ENCODE measurements at places on chromosomes 16 and 17. TPM values are rescaled to one million over a fixed set of nuclear protein-coding genes. Genes with fewer than 3 reads are reported as not detected.

- H3K27ac ChIP-seq: no peak overlapping the region
- peak overlapping the region; percentile 6 for H3K4me3 ChIP-seq
- H3K27me3 ChIP-seq: peaks cover 28% of the 10 kb centered on the region
- no peak for DNase-seq
Observed at GRCh38 chr16:3188925-3189825, 1.2 kb downstream of the OR1F1 start.

Gene CCDC144A
- 12.5 TPM for total RNA-seq

Gene KRTAP1-5
- total RNA-seq: not detected

Gene WSCD1
- total RNA-seq: 0.27 TPM

DNA sequence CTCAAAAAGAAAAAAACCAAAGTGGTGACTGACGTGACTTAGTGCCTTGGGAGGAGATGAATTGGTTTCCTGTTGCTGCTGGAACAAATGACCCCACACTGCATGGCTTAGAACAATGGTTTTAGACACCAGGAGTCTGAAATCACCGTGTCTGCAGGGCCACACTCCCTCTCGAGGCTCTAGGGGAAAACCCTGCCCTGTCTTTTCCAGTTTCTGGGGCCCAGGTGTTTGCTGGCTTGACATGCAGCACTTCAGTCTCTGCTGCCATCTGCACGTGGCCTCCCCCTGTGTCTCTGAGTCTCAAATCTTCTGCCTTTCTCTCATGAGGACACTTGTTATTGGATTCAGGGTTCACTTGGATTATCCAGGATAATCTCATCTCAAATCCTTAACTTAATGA is 323.8 kb upstream of the TNRC6C start:
- no peak overlapping the region for H3K27ac ChIP-seq
- H3K27me3 ChIP-seq: no peaks in the 10 kb centered on the region
- DNase-seq: peak; percentile 60
- no peak overlapping the region for H3K4me3 ChIP-seq

DNA sequence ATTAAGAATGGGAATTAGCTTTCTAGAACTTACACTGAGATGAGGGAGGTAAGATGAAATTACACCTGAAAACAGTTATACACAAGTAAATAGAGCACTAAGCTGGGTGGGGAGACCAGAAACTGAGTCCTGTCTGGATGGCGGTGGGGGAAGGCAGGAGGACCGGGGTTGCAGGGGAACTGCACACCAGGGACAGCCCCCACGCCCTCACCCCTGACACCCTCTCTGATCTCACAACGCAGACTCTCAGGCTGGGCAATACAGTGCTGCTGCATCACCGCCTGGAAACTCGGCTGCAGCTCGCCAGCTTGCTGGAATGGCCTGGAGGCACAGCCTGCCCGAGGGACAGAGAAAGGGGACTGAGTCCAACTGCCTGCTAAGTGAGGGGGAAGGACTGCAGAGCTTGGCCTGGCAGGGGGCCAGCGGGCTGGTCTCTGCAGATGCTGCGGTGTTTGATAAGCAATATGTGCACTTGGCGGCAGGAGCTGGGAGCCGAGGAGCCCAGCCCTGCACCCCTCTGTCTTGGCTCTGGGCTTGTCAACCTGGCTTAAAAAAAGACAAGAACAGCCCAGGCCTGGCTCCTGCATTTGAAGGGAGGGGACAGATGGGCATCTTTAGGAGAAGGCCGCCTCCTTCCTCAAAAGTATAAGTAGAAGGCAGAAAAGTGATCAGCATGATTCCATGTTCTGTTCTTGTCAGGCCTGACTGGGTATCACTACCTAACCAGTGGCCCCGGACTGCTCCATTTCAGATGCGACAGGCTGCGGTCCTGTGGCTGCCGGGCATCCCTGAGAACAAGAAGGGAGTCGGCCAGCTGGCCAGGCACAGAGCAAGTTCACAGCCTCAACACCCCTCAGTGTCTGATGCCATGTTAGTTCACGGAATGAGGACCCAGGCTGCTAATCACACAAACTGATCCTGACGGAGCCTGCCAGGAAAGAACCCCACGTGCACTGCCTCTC is 30.2 kb downstream of the SPHK1 start:
- no peaks in the 10 kb centered on the region for H3K4me1 ChIP-seq
- H3K27ac ChIP-seq: no peak overlapping the region
- H3K36me3 ChIP-seq: no peaks in the 10 kb centered on the region
- DNase-seq: no peak
- no peak overlapping the region for H3K4me3 ChIP-seq

DNA sequence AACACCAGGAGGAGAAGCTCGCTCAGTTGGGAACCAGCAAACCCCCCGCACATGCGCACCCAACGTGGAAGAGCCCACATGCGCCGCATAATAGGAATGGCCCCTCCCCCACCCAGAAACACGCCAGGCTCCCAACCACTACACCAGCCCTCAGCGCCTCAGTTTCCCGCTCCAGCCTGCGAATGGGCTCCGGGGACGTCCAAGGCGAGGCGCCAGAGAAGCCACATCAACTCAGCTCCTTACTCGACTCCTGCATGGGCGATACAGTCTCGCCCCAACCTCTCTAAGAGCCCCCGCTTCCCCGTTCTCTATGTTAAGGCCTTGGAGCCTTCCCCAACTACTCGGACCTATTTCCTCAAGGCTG is 504 bp downstream of the SRSF1 start:
- H3K27me3 ChIP-seq: no peaks in the 10 kb centered on the region
- H3K4me3 ChIP-seq: peak overlapping the region; percentile 99
- peak; percentile 72 for DNase-seq
- H3K4me1 ChIP-seq: peaks cover 32% of the 10 kb centered on the region

DNA sequence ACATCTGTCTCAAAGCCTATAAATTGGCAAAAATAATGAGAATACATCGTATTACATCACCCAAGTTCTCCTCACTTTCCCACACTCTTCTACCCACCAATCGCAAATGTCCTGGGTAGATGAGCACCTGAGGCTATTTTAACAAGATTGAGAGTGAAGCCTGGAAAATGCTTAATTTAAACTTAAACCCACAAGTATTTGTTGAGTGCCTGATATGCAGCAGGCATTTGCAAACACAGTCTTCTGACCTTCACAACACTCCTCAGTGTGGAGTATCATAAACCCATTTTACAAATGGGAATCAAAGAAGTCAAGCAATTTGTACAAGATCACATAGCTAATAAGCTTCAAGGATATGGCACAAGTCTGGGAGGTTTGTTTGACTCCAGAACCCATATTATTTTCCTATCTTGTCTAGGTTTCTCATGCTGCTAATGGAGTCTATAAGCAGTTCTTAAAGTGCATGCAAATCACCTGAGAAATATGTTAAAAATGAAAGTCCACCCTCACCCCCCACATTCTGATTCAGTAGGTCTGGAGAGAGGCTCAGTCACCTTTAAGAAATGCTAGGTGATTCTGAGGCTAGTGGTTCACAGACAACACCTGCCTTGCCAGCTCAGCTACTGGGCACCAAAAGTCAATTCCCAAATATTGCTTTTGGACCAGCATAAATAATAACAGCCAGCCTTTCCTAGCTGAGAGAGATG is 34.9 kb upstream of the CCL2 start:
- H3K4me3 ChIP-seq: no peak overlapping the region
- no peaks in the 10 kb centered on the region for H3K36me3 ChIP-seq
- no peaks in the 10 kb centered on the region for H3K27me3 ChIP-seq
- DNase-seq: no peak
- H3K27ac ChIP-seq: no peak overlapping the region

Gene HOXB8
- not detected for total RNA-seq

GRCh38 chr16:65429504-65430181 is 307.8 kb upstream of the CDH11 start:
- no peaks in the 10 kb centered on the region for H3K27me3 ChIP-seq
- DNase-seq: no peak
- no peak overlapping the region for H3K27ac ChIP-seq
- H3K36me3 ChIP-seq: no peaks in the 10 kb centered on the region
- H3K4me3 ChIP-seq: no peak overlapping the region

DNA sequence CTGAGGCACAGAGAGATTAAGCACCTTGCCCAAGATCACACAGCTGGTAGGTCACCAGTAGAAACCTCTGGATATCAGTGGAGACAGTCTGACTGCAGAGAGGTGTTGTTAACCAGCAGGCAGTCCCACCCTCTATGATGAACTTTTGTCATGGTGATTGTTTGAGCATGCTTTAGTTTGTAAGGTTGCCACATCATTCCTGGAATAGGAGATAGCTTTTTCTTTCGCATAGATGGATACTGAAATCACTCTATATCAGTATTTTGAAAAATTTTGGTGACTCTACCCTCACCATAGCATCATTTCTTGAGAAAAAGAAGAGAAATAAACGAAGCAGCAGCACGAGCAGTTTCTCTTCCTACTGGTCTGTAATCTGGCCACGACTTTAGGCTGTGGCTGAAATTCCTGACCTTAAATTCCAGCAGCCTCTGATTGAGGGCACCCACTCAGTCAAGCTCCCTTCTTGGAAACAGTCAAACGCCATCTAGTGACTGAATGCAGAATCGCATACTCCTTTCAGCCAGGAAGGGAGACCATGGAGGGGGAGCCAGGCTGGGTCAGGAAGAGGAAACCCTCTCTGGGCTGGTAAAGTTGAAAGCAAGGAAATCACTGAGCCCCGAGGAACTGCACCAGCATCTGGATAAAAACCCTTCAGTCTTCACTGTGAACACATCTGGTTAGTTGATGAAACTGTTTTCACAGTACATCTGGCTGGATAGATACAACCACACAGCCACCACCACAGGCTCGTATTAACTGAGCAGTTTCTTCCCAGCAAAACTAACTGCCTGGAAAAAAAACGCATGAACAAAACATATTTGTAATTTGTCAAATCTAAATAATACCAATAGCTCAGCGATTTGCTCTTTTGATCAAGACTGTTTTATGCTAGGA is 108.5 kb upstream of the XYLT1 start:
- DNase-seq: peak; percentile 32
- H3K27me3 ChIP-seq: no peaks in the 10 kb centered on the region
- H3K4me1 ChIP-seq: no peaks in the 10 kb centered on the region
- no peak overlapping the region for H3K27ac ChIP-seq
- H3K4me3 ChIP-seq: no peak overlapping the region

- DNase-seq: no peak
- no peak overlapping the region for H3K27ac ChIP-seq
- H3K4me3 ChIP-seq: no peak overlapping the region
- no peaks in the 10 kb centered on the region for H3K27me3 ChIP-seq
- peaks cover 45% of the 10 kb centered on the region for H3K4me1 ChIP-seq
Observed at GRCh38 chr17:77322514-77323412, 182.0 kb downstream of the SEC14L1 start.

Gene SLC16A3
- total RNA-seq: 15.9 TPM

- no peaks in the 10 kb centered on the region for H3K4me1 ChIP-seq
- H3K27me3 ChIP-seq: no peaks in the 10 kb centered on the region
- H3K4me3 ChIP-seq: no peak overlapping the region
- H3K36me3 ChIP-seq: no peaks in the 10 kb centered on the region
Observed at GRCh38 chr16:48152226-48152625, 3.6 kb downstream of the ABCC12 start.

GRCh38 chr16:17387256-17387655 is 83.5 kb downstream of the XYLT1 start:
- no peak overlapping the region for H3K4me3 ChIP-seq
- no peaks in the 10 kb centered on the region for H3K27me3 ChIP-seq
- DNase-seq: no peak
- no peaks in the 10 kb centered on the region for H3K36me3 ChIP-seq
- no peak overlapping the region for H3K27ac ChIP-seq

Gene SCN4A
- 0.05 TPM for total RNA-seq

Gene NHLRC4
- 3.2 TPM for total RNA-seq

Gene RBBP6
- total RNA-seq: 106 TPM

DNA sequence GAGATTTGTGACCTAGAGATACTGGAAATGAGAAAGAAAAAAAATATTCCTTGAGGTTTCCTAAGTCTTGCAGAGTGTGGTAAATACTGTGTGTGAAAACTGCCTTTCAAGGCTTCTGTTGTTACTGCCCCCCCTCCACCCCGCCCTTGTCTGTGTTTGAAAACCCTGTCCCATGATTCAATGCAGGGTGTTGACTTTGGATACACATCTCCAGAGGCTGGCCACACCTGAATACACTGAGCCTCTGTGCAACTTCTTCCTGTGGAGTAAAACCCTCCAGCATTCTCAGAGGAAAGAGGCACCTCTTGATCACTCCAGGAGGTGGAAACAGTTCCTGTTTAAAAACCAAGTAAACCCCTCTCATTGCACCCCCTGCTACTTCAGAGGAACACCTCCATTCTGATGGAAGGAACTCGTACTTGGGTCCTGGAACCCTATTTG is 123.0 kb upstream of the CACNG5 start:
- no peaks in the 10 kb centered on the region for H3K36me3 ChIP-seq
- H3K27me3 ChIP-seq: no peaks in the 10 kb centered on the region
- DNase-seq: no peak
- H3K4me1 ChIP-seq: peaks cover 29% of the 10 kb centered on the region

- H3K4me1 ChIP-seq: no peaks in the 10 kb centered on the region
- H3K27ac ChIP-seq: no peak overlapping the region
- DNase-seq: no peak
Observed at GRCh38 chr16:12899529-12900143, 1.8 kb upstream of the SHISA9 start.

GRCh38 chr16:89143201-89143741 is 28.3 kb upstream of the CDH15 start:
- H3K4me1 ChIP-seq: no peaks in the 10 kb centered on the region
- no peak for DNase-seq
- H3K27ac ChIP-seq: no peak overlapping the region

DNA sequence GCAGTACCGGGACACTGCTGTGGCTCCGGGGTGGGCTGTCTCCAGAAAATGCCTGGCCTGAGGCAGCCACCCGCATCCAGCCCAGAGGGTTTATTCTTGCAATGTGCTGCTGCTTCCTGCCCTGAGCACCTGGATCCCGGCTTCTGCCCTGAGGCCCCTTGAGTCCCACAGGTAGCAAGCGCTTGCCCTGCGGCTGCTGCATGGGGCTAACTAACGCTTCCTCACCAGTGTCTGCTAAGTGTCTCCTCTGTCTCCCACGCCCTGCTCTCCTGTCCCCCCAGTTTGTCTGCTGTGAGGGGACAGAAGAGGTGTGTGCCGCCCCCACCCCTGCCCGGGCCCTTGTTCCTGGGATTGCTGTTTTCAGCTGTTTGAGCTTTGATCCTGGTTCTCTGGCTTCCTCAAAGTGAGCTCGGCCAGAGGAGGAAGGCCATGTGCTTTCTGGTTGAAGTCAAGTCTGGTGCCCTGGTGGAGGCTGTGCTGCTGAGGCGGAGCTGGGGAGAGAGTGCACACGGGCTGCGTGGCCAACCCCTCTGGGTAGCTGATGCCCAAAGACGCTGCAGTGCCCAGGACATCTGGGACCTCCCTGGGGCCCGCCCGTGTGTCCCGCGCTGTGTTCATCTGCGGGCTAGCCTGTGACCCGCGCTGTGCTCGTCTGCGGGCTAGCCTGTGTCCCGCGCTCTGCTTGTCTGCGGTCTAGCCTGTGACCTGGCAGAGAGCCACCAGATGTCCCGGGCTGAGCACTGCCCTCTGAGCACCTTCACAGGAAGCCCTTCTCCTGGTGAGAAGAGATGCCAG is 12.9 kb downstream of the STH start:
- H3K27me3 ChIP-seq: no peaks in the 10 kb centered on the region
- DNase-seq: no peak
- no peak overlapping the region for H3K27ac ChIP-seq

Gene HOXB7
- total RNA-seq: not detected

GRCh38 chr17:36544307-36545076 is at the start of gene GGNBP2:
TSS of gene GGNBP2 (plus strand) at chr17:36544919. CDS start at chr17:36545725, 806 bp downstream.
- peaks cover 31% of the 10 kb centered on the region for H3K4me1 ChIP-seq
- H3K36me3 ChIP-seq: peaks cover 12% of the 10 kb centered on the region
- H3K4me3 ChIP-seq: peak within 1 kb of the TSS; percentile 99

All from naive thymus-derived CD4-positive, alpha-beta T cell (primary cell).